ENCODE measurements at places on chromosomes 7 and 10. TPM values are rescaled to one million over a fixed set of nuclear protein-coding genes. Genes with fewer than 3 reads are reported as not detected.

DNA sequence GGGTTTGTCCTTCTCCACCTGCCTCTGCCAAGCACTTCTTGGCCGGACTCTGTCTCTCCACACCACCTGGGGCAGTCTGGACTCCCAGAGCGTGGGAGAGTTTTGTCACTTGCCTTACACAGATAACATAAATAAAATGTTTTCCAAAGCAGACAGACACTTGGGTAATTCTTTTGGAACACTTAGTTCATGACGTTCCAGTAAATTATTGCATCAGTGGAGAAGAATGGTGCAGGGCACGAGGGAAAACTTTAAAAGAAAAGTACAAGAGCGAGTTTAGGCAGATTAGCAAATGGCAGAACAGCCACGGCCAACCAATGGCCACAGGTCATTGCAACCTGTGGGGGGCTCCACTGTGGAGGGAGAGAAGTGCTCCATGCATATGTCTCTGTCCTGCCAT, 170.6 kb upstream of the GRB10 start:
- DNase-seq: no peak

GRCh38 chr10:66822801-66823200, 103.0 kb upstream of the LRRTM3 start:
- DNase-seq: peak; percentile 34

GRCh38 chr7:83976302-83976701, 218.3 kb downstream of the SEMA3A start:
- no peak for DNase-seq

- peak; percentile 93 for DNase-seq
Observed at GRCh38 chr10:43396928-43397624, 11.9 kb downstream of the HNRNPF start.

- DNase-seq: peak; percentile 60
Observed at GRCh38 chr7:132049462-132050304, 493.3 kb upstream of the PODXL start.

DNA sequence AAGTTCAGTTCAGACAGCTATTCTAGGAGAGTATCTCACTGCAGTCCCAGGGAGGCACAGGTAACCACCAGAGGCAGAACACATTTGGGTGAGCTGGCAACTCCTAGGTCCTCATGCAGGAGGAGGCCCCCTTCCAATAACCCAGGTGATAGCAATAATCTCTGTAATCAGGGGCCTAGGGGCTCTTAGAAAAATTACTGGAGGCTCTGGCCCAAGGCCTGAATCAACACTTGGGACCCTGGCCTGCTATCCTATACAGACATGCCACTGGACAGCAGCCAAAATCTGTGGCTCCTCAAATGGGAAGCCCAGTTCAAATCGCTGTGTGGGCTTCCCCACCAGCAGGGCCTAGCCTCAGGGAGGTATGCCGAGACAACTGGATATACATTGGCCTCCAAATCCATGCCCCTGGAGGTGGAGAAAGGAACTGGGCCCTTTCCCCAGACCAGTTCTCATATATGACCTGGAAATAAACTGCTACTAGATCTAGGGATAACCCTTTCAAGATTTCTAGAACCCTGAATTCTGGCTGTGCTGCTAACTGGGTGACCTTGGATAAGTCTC, 1.6 kb downstream of the AVPI1 start:
- peak; percentile 68 for DNase-seq

DNA sequence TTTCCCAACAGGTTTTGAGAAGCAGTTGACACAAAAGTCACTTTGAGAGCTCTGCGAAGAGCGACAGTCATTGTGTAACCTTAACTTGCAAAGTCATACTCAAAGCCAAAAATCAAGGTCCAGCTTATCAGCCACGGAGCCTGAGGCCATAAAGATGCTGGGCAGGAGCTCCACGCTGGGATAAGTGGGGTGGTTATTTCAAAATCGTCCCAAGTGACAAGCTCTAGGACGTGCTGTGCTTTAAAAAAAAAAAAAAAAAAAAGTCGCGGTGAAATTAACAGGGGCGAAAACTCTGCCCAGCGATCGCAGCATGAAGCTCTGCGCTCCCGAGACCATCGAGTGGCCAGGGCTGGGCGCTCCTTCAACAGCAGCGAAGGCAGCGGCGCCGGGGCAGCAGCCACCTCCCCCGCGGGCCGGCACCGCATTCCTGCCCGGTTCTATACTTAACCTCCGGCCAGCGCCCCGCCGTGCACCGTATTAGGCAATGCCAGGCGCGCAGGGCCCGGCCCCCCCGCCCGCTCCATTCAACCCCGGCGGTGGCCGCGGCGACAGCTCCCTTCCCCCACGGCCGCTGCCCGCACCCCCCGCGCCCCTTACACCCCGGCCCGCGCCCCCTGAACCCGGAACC, 657 bp downstream of the HACD1 start:
- peak; percentile 78 for DNase-seq

GRCh38 chr7:153640586-153640985, 411.6 kb upstream of the DPP6 start:
- DNase-seq: no peak

GRCh38 chr10:103181244-103181643, 11.8 kb downstream of the NT5C2 start:
- no peak for DNase-seq

GRCh38 chr7:115217373-115217772, 295.5 kb downstream of the MDFIC start:
- no peak for DNase-seq

GRCh38 chr7:129948338-129948737, 4.4 kb downstream of the UBE2H start:
- DNase-seq: no peak

GRCh38 chr10:9076066-9076465, 1021.6 kb downstream of the GATA3 start:
- DNase-seq: no peak

DNA sequence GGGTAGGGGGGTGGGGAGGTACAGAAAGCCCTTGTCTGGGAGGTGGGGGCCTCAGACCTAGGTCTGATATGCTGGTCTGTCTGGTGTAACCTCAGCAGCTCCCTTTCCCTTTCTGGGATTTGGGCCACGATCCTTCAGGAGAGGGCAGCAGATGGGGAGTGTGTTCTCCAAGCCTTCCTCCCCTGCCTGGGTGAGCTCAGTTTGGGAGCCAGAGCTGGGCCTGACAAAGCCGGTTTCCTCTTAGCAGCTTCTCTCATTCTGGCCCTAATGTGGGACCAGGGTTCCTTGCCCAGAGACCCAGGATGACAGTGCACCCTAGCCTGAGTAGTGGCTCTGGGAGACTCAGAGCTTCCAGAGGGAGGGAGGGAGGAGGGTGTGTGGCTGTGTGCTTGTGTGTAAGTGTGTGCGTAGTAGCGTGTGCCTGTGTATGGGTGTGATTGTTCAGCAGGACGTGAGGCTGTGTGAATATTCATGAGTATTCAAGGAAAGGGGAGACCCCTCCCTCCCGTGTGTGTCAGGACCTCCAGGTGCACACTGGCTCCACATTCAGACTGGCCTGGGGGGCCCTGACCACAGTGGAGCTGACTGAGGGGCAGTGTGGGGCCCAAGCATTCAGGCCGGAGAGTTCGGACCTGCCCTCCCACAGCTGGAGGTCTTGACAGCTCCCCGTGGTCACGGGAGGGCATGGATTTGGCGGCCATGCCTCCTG, 96.5 kb downstream of the ZMIZ1 start:
- DNase-seq: no peak

- DNase-seq: peak; percentile 36
Observed at GRCh38 chr10:127762925-127763324, 25.9 kb downstream of the FOXI2 start.

DNA sequence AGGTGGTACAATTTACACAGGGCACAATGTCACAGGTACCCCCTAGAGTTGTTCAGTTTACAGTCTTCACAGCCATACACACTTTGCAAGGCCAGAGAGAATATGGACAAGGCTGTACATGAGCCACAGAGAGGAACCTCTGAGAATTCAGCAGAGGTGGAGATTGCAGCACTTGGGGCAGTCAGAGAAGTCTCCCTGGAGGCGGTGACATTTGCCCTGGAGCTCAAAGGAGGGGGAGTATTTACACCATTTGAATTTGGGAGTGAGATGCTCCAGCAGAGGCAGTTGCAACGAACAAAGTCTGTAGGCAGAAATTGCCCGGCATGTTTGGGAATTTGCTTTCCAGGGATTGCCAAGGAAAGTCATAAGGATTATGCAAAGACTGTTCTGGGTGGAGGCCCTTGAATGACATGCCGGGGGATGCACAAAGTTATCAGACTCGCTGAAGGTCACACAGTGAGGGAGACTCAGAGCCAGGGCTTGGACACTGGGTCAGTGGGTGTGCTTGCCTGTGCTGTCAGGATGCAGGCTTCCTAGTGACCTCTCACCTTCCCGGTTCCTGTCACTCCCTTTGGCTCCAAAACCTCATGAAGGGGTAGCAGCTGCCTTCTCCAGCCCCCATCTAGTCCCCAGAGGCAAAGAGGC, 160.7 kb upstream of the PCBD1 start:
- no peak for DNase-seq

DNA sequence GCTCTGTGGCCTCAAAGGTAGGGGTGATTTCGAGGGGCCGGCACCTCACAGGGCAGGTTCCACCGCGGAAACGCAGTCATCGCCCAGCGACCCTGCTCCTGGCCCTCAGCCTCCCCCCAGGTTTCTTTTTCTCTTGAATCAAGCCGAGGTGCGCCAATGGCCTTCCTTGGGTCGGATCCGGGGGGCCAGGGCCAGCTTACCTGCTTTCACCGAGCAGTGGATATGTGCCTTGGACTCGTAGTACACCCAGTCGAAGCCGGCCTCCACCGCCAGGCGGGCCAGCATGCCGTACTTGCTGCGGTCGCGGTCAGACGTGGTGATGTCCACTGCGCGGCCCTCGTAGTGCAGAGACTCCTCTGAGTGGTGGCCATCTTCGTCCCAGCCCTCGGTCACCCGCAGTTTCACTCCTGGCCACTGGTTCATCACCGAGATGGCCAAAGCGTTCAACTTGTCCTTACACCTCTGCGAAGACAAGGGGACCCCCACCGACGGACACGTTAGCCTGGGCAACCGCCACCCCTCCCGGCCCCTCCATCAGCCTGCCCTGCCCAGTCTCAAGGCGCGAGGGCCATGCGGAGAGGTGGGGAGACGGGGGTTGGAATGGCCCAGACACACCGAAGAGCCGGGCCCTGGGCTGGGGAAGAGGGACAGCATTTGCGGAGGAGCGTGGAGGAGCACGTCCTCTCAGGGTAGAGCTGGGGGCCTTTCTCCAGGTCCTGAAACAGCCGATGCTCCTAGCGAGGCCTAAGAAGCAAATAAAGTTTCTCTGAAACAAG, 6.0 kb downstream of the SHH start:
- DNase-seq: peak; percentile 59

DNA sequence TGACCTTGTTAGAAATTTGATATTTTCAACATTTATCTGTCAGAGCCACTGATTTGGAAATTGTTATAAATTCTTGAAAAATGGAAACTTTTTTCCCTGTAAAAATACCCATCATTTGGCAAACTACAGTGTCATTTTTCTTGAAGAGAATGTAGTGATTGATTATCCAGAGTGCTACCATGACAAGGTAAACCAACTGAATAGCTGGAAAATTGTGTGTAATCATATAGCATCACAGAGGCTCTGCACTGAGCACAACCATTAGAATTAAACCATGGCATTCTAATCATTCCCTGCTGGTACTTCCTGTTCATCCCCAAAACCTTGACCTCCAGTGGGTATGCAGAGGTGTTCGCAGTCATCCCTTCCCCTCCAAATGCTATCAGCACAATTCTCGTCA, 240.3 kb upstream of the LRGUK start:
- DNase-seq: no peak

DNA sequence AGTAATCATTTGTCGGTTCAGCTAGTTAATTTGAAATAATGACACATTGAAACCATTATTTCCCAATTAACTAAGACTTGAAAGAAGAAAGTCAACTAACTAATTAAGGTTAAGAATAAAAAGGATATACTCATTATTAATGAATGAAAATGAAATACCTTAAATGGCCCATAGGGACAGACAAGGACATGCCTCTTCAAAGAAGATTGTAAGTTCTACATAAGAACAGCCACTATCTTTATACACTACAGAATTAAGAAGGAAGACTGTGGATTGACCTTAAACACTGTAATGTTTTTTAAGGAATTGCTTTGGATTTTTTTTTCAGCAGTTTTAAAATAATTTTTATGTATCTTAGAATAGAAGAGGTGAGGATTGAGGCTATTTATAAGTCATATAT, 60.7 kb downstream of the CSTF2T start:
- no peak for DNase-seq

- DNase-seq: peak; percentile 55
Observed at GRCh38 chr10:24944512-24945255, 7.7 kb downstream of the PRTFDC1 start.

- DNase-seq: no peak
Observed at GRCh38 chr7:32018845-32019578, 51.2 kb downstream of the PDE1C start.

GRCh38 chr7:114502454-114503254, 88.0 kb downstream of the FOXP2 start:
- DNase-seq: no peak

DNA sequence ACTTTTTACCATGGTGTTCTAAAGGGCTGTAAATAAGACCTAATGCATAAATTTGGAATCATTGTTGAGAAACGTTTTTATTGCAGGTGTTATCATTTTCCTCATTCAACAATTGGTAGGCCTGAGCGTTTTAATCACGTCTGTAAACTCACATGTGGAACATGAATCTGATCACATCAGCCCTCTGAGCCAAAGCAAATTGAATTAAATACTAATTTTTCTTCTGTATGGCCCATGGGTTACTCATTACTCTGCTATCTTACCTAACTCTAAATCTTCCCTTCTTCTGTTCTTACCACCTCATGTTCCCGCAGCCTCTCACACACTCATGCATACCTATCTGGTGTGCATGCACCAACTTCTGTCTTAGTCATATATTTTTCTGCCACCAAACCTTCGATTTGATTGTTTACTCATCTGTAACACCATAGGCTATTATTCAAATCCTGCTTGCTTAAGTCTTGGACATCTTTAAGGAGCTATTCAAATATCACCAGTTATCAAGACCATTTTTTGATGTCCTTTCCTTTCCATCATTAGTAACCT, 82.3 kb downstream of the NXPH1 start:
- no peak for DNase-seq

GRCh38 chr10:48649349-48649944, 35.2 kb upstream of the WDFY4 start:
- no peak for DNase-seq

- DNase-seq: no peak
Observed at GRCh38 chr7:55387062-55387965, 22.2 kb downstream of the LANCL2 start.

GRCh38 chr7:113113912-113114311, 4.4 kb downstream of the SMIM30 start:
- DNase-seq: peak; percentile 34

ASL gene
- 31.9 TPM for total RNA-seq

C10orf67 gene
- not detected for total RNA-seq

FKBP6 gene
- total RNA-seq: not detected

CTNNA3 gene
- total RNA-seq: 2.3 TPM

NRCAM gene
- total RNA-seq: 2.3 TPM

SUMF2 gene
- total RNA-seq: 82.5 TPM

PRKAR2B gene
- total RNA-seq: 15.2 TPM

ZNF680 gene
- 21.3 TPM for total RNA-seq

MGMT gene
- total RNA-seq: 18.4 TPM

C10orf53 gene
- not detected for total RNA-seq

CHCHD2 gene
- 215 TPM for total RNA-seq

NPY gene
- total RNA-seq: not detected

TMEM270 gene
- not detected for total RNA-seq

ATOH7 gene
- total RNA-seq: 0.20 TPM

ADAM8 gene
- 4.5 TPM for total RNA-seq
